Left lung (tissue), 14 donors: ENCODE measurements at places on chromosomes 12 and 14. TPM values are rescaled to one million over a fixed set of nuclear protein-coding genes. Genes with fewer than 3 reads are reported as not detected.

RPS6KL1 gene
- 6.7 TPM for total RNA-seq

KCNC2 gene
- not detected for total RNA-seq

CMKLR1 gene
- total RNA-seq: 31.2 TPM

PZP gene
- 0.38 TPM for total RNA-seq

ENDOU gene
- not detected for total RNA-seq

DNA sequence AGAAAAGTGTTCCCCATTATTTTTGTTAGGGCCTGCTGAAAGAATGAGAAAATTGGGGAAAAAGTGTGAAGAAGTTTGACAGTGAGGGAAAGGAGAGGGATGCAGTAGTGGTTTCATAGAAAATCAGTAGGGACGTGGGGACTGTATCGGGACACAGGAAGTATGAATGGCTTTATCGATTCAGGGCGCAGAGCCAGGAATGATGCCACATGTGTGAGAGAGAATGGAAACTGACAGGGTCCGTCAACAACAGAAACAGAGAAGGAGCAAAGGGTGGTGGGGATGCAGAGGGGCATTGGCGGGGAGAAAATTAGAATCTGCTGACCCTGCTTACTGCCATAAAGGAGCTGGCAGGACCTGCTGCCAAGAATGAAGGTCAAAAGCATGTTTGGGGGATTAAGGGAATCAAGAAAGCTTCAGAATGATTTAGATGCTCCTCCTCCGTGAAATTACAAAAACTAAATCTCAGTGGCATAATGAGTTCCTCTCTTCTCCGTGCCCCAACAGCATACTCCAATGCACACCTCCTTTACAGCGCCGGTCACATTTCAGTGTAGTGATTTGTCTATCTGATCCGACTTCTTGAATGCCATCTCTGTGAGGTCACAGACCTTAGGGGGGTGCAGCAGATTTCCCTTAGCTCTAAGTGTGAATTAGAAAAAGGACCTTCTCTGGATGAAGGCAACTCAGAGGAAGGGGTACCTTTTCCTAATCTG lies 92.6 kb downstream of the EMP1 start:
- no peak for DNase-seq

DNA sequence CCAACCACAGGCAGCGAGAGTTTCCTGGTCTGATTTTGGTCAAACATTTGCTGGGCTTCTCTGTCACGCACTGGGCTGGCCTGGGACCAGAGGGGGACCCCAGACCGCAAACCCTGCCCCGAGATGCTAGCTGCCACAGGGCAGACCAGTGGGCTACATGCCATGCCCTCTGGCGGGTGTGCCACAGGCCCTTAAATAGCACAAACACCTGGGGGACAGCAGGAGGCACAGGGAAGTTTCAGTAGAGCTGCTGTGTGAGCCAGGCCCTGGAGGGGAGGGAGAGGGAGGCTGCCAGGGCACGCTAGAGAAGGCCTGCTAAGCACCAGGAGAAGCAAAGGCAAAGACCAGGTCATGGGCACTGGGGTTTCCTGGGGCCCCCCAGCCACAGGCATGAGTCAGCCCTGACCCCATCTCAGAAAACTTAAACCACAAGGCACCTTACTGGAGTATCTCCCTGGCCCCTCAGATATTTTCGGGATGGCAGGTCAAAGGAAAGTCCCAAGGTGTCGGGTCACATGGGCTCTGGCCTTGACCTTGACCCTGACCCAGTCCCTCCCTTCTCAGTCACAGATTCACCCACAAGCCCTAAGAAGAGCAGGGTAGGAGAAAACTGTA lies 29.2 kb downstream of the ITPK1 start:
- no peak for DNase-seq

DNA sequence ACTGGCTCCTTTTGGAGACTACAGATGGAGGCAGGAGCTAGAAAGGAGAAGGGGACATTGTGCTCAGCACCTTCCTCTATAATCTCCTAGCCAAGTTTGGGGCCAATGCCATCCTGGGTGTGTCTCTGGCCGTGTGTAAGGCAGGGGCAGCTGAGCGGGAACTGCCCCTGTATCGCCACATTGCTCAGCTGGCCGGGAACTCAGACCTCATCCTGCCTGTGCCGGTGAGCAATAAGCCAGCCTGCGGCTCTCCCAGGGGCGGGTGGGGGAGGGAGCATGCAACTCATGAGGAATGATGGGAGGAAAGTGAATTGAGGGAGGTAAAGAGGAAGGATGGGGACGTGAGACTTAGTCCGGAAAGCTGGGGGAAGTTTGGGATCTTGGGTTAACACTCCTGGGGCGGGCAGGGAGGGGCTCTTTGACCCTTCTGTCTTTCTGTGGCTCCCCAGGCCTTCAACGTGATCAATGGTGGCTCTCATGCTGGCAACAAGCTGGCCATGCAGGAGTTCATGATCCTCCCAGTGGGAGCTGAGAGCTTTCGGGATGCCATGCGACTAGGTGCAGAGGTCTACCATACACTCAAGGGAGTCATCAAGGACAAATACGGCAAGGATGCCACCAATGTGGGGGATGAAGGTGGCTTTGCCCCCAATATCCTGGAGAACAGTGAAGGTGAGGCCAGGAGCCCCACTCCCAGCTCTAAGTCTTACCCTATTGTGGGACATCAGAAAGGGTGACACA lies 3.3 kb downstream of the ENO2 start:
- no peak for DNase-seq

- DNase-seq: no peak
Observed at GRCh38 chr14:27836386-27836785, 930.2 kb upstream of the FOXG1 start.

GRCh38 chr14:32908196-32909084 lies 30.2 kb upstream of the NPAS3 start:
- no peak for DNase-seq

- no peak for DNase-seq
Observed at GRCh38 chr14:96790706-96791105, 6.5 kb upstream of the VRK1 start.

DNA sequence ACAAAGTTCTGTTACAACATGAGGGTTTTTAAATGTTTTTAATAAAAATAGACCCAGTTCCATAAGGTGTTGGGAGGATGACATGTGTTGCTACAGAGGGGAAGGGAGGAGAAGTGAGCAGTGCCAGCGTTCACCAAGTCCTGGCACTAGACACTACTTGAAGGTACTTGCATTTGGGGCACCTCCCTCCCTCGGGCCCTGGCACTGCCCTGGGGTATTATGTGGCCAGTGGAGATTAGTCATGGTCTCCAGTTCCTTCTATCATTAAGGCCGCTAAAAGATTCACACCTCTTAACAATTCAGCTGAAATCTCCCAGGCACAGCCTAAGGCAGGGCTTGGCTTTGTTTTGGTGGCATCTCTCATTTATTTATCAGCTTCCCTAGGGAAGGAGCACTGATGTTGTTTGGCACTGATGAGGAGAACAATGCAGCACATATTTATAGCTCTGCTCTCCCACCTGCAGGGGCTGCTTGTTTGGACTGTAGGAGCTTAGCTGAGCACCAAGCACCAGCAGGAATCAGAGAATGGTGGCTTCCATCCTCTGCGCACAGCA lies 155.5 kb upstream of the NTF3 start:
- DNase-seq: no peak
